ENCODE measurements at places on chromosomes 12 and 14.

DNA sequence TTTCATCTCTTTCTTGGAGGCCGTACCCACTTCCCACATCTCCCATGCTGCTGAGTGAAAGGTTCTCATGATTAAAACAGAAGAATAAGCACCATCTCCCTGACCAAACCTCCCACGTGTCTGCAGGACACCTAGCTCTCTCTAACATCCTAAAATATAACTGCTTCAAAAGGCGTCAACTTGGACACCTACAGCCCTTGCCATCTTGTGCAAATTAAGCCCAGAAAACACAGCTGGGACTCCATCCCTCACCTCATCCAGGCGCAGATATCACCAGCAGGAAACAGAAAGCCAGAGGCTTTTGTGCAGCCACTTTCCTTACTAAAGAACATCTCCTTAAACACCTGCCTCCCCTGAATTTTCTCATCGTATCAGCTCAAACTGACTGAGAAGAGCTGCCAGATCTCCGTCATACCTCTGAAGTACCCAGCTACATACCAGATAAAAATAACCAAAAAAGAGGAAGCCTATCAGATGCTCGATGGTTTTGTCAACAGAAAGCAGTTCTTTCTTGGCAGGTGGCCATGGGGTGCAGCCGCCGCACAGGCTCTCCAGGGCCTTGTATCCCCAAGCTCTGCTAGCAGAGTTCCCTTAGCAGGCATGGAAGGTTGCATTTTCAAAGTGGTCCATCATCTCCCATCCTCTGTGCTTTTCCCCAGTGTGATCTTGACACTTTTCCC is 28.8 kb downstream of the MAP3K9 start:
- DNase-seq, result no peak

DNA sequence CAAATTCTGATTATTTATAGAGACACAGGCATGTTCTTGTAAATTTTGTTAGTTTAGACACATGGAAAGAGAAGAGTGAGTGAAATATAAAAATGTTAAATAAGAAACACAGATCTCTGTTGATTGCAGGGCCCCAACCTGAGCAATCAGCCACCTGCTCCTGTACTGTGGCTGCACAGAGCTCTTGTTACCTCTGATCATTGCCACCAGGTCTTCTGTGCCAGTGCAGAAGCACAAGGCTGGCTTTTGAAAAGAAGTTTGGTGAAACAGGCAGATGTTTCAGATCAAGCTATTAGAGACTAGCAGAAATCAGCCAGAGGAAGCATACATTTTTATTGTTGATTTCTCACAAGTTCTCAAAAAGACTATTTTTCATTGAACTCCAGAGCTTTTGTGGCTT is 434.1 kb upstream of the OR4E1 start:
- DNase-seq, result no peak

- DNase-seq, result no peak
Observed at GRCh38 chr12:45315462-45315861, 99.6 kb downstream of the ANO6 start.

GRCh38 chr12:120357104-120357503 is 11.9 kb downstream of the MSI1 start:
- no peak for DNase-seq
